ENCODE measurements at places on chromosomes 4 and X.

GRCh38 chr4:88570001-88570400 is 22.3 kb upstream of the HERC3 start:
- DNase-seq, result no peak

DNA sequence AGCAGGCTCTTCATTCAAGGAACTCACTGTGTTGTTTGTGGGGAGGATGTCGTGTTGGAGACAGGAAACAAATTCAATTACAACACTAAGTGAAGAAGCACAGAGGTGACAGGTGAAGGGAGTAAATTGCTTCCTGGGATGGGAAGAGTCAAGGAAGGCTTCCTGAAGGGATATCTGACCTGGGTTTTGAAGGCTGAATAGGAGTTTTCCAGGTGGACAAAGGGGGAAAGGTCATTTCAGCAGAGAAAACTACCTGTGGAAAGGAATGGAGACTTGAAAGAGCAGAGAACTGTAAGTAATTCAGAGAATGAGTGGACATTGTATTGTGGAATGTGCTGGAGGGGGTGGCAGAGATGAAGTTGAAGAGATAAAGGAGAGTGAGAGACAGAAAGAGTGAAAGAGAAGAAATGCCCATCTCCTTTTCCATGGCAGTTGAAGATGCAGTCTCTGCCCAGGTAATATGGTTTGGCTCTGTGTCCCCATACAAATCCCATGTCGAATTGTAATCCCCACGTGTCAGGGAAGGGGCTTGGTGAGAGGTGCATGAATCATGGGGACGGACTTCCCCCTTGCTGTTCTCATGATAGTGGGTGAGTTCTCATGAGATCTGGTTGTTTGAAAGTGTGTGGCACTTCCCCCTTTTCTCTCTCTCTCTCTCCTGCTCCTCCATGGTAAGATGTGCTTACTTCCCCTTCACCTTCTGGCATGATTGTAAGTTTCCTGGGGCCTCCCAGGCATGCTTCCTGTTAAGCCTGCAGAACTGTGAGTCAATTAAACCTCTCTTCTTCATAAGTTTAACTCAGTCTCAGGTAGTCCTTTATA is 205.7 kb upstream of the BCOR start:
- no peak for DNase-seq

DNA sequence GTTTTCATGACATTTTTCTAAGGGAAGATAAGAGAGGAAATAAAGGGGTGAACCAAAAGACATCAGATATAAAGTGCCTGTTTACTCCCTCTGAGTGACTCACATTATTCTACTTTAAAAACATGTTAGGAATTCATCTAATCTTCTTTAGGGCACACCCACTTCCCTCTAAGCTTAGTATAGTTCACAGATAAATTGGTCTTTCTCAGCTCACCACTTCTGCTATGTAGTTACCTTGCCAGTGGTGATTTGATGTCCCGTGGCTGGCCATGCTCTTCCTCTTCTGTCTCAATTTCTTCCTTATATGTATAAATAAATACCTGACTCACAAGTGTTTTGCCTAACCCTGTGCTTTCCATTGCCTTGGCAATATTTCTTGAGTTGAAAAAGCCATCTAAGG is 96.8 kb downstream of the PDLIM5 start:
- DNase-seq, result no peak

DNA sequence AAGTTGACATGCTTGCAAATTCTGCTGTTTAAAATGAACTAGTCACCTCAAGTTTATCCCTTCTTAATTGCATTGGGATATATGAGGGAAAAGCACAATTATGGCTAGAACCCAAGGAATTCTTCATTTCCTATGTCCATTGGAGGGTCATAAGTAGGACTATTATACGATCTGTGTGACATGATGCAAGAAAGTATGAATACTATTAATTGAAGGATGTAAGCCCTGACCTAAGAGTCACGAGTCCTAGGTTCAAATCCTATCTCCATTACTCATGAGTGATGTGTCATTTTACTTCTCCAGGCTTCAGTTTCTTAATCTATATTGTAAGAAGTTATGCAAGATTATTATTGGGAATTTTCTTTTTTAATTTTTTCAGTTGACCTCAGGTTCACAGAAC is 542.9 kb upstream of the GRIA3 start:
- DNase-seq, result no peak

GRCh38 chrX:2516623-2517022 is 15.8 kb upstream of the DHRSX start:
- no peak for DNase-seq

DNA sequence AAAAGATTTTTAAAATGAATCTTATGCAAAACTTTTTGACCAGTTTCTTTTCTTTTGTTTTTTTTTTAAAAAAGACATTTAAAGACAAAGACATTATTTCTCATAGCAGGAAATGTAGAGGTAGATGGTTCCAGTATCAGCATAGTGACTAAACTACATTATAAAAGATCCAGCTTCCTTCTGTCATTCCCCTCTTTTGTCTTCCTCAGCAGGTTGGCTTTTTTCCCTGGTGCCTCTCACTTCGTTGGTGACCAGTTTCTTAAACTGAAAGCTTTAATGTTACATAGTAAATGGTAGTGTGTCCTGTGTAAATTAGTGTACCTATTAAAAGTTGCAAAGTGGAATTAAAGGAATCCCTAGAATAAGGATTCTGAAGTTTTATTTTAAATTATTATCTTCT is 36.1 kb downstream of the DCK start:
- DNase-seq, result no peak

DNA sequence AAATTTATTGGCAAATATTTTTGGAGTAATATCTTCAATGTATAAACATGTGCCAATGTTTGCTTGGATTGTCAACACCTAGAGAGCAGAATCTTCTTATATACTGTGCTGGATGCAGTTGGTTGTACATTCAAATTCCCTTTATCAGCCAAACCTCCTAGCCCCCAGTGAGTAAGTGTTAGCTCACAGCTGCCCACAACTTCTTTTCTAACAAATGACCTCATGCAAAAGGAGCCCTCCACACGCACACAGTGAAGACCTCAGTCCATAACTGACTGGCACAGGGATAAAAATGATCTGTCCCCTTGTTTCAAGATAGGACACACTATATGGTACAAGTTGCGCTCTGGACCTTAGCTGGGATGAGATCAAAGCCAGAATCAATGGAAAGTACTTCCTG is 458.0 kb upstream of the NWD2 start:
- no peak for DNase-seq

GRCh38 chrX:153551135-153551534 is 33.7 kb downstream of the ATP2B3 start:
- no peak for DNase-seq

DNA sequence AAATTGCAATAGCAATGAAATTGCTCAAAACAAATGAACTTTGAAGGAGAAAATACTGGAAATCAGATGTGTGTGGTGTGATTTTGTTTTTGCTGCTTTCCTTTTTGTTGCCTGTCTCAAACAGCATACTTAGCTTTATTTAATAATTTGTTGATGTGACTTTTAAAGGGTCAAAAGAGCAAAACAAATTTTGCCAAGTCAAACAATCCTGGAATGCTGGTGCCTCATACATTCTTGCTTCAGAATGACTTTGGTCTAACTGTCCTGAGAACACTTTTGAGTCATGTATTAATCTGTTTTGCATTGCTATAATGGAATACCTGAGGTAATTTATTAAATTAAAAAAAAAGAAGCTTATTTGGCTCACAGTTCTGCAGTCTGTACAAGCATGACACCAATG is 3.4 kb downstream of the PF4V1 start:
- no peak for DNase-seq

GRCh38 chr4:112973750-112974251 is 75.7 kb upstream of the ANK2 start:
- DNase-seq, result no peak

- DNase-seq, result no peak
Measured at GRCh38 chr4:1948892-1949436, 59.8 kb downstream of the NELFA start.

DNA sequence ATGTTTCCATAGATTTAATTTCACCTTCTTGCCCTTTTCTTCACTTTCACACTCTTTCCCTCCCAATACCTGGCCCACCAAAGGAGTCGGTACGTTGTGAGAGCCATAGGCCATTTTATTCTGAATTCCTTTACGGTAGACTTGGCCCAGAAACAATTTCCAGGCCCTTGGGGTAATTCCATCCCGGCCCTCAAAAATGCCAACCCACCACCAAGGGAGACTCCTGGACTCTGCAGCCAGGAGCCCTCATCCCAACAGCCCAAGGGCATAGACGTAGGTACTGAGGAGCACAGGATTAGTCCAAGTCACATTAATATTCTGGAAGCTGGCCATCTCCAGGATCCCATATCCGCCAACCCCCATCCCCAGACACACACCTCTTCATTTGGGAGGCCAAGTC is 102.9 kb downstream of the LIMCH1 start:
- DNase-seq, result no peak

DNA sequence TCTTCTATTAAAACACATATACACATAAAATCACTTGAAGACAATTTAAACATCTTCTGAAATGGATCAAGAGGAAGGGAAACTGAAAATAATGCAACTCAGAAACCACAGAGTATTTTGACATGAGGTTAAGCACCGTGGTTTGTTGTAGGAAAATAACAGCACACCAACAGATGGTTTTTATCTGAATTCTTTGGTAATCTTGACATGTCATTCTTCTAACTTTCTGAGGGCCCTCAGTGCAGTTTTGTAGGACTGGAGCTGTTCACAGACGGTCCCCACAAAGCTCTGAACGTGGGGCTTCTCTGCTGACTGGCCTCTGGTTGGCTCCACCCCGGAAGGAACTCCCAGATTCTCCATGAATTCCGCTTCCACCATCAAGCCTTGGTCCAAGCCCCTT is 16.0 kb upstream of the TLR8 start:
- DNase-seq, result no peak

- DNase-seq, result no peak
Measured at GRCh38 chr4:81255524-81255923, 40.5 kb upstream of the PRKG2 start.

GRCh38 chr4:182653596-182653995 is 263.6 kb downstream of the DCTD start:
- DNase-seq, result no peak

DNA sequence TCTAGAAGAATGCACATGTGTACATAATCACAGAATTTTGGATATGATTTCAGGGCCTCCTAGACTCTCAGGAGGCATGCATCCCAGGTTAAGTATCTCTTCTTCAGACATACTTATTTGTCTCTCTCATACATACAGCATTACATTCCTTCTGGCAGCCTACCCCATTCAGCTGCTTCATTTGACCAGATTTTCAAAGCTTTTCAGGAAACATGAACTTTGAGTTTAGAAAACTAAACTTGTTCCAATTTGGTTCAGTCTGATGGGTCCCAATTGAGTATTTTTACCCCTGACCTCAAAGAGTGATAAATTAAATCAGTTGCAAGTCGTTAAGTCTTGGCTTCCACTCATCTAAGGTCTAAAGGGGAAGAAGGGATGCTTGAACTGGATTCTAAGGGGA is 330.9 kb downstream of the ARHGAP24 start:
- DNase-seq, result no peak

- no peak for DNase-seq
Measured at GRCh38 chr4:173735049-173735448, 205.0 kb upstream of the HAND2 start.

- no peak for DNase-seq
Measured at GRCh38 chr4:52995360-52996030, 133.4 kb downstream of the RASL11B start.

GRCh38 chr4:125010796-125011503 is 298.4 kb upstream of the ANKRD50 start:
- DNase-seq, result no peak

GRCh38 chr4:146640465-146641061 is 1.9 kb downstream of the POU4F2 start:
- no peak for DNase-seq

DNA sequence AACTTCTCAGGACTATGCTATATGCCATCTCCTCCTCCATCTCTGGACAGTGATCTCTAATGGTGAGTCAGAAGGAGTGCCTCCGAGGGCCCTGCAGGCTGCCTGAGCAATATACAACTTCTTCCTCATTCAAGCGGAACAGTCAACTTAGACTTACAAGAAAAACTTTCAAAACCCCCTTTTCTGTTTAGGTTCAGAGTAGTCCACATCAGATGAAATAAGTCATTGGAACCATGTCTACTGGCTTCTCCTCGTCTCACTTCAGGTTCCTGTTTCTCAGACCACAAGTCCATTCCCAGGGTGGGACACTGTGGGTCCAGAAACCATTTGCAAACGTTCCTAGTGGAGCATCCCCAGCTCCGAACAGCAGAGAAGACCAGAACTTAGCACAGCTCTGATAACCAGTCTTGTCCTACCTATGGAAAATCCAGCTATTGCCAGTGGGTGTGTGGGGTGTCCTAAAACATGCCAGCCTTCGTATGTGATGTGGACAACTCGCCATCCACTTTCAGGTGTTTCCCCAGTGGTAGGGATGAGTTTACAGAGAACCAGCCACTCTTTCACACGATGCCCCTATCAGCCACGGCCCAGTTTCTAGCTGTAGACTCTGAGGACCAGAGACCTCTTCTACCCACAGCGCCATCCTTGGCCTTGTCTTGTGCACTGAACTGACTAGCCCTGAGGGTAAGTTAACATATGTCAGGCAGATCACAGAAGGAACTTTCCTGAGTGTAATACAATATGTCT is 32.7 kb upstream of the NKRF start:
- no peak for DNase-seq

DNA sequence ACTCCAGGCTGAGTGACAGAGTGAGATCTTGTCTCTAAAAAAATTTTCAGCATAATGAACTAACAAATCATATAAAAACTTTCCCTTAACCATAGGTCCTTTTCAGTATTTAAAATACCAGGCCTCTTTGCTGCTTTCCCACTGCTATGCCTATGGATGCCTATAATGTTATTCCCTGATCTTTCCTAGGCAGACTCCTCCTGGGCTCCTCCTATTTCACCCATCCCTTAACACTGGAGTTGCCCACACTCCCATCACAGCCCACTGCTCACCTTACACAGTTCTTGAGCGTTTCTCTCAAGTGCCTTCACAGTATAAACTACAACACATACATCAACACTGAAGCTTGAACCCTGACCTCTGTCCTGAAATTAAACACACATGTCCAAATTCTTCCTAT is 31.6 kb downstream of the PAPSS1 start:
- DNase-seq, result no peak

- no peak for DNase-seq
Measured at GRCh38 chr4:98932539-98932938, 3.6 kb upstream of the EIF4E start.

DNA sequence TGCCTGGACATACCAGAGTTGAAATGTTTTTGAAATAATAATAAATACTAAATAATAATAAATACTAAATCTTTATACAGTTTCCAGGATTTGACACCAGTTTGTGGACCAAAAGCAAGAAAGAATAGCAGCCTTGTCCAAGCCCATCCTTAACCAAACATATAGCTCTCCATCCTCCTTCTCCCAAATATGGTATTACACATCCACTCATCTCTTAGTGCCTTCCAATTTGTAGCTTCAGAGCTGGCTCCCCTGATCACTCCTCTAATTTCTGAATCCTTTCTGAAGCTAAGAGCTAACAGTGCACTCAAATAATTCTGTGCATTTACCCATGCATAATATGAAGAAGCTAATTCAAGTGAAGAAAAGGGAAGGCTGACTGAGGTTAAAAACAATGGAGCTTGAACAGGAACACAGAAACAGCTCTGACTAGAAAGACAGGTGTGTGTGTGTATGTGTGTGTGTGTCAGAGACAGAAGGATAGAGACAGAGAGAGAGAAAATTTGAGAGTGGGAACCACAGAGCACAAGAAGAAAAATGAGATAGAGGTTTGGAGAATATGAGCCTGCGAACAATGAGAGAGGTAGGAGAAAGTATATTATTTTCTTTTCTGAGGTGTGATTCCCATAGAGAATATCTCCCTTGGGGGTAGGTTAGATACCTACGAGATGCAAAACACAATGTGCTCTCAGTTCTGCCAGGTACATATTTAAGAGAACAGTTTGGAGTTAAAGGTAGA is 123.5 kb downstream of the CAMK2D start:
- DNase-seq, result no peak
